Stimulated activated CD8-positive, alpha-beta memory T cell treated with anti-CD3 and anti-CD28 coated beads, Interleukin-15, amount 100 ng/mL, for 24 hours (primary cell): ENCODE measurements at places on chromosomes 12 and 14.

- no peak for DNase-seq
Measured at GRCh38 chr14:61644175-61644574, 51.1 kb upstream of the HIF1A start.

DNA sequence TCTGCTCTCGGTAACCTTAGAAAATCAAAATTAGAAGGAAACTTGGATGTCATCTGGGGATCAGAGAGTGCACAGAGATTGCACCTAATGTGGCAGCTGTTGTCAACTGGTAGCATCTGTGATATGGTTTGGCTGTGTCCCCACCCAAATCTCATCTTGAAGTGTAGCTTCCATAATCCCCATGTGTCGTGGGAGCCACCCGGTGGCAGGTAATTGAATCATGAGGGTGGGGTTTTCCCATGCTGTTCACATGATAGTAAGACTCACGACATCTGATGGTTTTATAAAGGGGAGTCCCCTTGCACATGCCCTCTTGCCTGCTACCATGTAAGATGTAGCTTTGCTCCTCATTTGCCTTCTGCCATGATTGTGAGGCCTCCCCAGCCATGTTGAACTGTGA is 127.7 kb upstream of the SRRM4 start:
- DNase-seq, result no peak

DNA sequence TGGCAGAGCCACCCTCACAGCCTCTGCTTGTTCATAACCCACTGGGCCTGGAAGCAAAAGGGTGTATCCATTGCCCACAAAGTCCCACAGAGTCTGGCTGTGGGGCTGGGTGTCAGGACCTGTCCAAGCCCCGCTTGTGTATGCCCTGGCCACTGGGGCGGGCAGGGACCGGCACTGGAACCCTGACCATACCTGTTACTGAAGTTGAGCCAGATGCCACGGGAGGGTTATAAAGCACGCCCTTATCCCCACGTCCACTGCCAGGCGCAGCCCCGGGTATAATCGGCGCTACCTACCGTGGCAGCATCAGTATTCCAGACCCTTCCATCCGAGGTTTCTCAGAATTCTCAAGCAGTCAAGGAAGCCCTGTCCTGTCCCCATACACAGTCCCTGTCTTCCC is 40.8 kb downstream of the PHETA1 start:
- DNase-seq, result no peak

DNA sequence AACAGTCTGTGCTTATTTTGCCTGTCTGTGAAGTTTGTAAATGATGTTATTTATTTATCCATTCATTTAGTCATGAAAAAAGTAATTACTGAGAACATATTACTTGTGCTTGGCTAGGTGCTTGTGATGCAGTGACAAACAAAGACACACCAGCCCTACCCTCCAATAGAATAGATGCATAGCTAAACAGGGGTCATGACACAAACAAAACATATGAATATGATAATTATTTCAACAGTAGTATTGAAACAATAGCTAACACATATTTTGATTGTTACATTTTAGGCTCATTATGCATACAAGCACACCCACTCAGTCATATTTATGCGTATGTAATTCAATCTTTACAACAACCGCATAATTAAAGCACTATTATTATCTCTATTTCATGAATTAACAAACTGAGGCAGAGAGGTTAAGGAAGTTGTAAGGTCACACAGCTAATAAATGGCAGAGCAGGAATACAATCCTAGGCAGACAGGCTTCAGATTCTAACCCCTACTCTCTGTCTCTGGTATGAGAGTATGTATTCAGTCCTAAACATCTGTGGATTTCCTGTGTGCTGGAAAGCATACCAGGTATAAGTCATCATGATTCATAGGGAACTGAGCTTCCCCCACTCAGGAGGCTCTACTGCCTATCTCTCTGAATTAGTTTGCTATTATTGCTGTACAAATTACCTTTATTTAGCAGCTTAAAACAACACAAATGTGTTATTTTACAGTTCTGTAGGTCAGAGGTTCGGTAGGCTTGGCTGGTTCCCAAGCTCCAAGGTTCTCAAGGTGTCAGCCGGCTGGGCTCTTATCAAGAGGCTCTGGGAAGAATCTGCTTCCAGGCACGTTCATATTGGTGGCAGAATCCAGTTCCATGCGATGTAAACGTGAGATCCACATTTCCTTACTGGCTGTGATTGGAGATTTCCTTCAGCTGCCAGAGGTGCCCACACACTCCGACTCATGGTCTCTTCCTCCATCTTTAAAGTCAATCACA is 509.4 kb downstream of the GALC start:
- no peak for DNase-seq

DNA sequence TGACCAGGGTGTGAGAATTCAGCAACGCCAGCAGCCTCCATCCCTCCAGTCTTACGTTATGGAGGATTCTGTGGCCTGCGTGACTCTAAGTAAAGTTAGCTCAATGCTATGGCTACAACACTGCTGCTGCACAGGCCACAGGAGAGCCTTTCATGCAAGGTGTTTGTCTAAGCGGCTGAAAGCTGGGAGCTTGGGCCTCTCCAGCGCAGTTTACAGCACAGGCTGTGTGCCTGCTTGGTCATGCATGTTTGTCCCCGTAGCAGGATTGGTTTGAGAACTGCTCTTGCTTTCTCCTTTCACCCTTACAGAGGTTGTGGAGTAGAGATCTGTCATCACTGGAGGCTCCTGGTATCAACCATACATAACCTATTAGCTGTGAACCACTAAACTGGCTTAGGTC is 113.1 kb upstream of the TMCC3 start:
- no peak for DNase-seq

GRCh38 chr12:49882851-49883464 is 20.7 kb downstream of the FAIM2 start:
- no peak for DNase-seq

DNA sequence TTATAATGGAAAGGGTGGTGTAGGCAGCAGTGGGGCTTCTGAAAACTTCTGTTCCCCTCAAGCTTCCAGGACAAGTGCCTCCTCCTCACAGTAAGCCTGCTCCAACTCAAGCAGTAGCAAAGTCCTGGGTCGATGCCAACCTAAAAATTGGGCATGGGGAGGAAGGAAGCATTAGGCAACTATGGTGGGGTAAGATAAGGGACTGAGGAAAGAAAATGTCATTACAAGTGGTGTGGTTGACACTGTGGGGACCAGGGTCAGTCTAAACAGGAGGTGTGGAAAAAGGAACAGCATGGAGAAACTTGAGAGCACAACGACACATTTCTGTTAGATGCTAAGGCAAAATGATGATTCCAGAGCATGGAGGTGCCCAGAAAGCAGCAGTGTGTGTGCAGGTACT is 34.9 kb downstream of the WIF1 start:
- no peak for DNase-seq

- no peak for DNase-seq
Measured at GRCh38 chr12:13128291-13128965, 25.0 kb upstream of the GSG1 start.

DNA sequence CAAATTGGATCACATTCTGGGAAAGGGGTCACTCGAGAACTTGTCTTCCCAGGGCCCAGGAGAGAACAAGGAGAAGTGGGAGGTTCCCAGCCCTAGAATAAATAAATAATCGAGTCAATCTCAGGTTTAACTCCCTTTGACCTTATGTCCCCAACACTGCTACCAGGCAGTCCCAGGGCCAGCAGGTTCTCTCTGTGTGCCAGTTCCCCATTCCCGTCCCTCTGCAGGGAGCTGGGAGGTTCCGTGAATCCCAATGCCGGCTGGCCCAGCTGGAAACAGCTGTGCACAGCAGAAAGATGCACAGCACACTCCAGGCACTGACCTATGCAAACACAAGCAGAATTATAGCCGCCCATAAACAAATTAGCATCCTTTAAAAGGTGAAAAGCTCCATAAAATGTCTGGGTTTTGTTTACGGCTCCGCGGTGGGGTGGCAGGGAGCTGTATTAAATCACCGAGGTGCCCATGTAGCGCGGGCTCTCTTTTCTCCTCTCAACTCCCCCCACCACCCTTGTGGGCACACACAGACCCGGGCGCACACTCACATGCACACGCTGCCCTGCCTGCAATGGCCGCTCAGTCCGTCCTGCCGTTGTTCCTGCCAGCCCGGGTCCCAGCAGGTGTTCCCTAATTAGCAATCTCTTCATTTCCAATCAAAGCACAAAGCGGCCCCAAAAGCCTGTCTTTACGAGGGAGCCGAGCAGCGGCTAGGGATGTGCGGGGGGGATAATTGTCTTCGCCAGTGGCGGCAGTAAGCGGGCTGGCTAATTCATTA is 46.6 kb upstream of the ESRRB start:
- DNase-seq, result no peak

- DNase-seq, result no peak
Measured at GRCh38 chr14:106665814-106666213, 1139.4 kb downstream of the TMEM121 start.

- DNase-seq, result no peak
Measured at GRCh38 chr12:71440345-71440762, 756 bp downstream of the LGR5 start.

GRCh38 chr12:49766115-49766455 is 24.7 kb downstream of the TMBIM6 start:
- DNase-seq, result no peak

- no peak for DNase-seq
Measured at GRCh38 chr14:71309756-71310155, 402.5 kb downstream of the PCNX1 start.

GRCh38 chr12:8844665-8845064 is 22.2 kb downstream of the A2ML1 start:
- DNase-seq, result no peak

DNA sequence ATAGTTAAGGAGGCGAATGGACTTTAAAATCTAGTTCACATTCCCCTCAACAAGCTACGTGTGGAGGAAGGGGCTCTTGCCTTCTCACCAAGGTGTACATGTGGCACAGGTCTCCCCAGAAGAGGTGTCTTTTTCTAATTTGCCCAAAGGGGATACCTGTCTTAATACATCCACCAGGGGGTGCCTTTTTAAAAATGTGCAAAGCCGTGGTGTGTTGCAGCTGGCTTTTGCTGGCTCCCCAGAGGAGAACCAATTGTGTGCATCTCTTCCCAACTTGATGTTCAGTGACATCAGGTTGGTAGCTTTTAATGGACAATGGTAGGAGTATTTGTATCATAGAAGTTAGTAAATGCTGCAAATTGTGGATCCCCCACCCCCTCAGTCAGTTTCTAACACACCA is 33.8 kb downstream of the CREBL2 start:
- no peak for DNase-seq

- DNase-seq, result no peak
Measured at GRCh38 chr12:52217223-52217622, 15.8 kb upstream of the KRT7 start.

DNA sequence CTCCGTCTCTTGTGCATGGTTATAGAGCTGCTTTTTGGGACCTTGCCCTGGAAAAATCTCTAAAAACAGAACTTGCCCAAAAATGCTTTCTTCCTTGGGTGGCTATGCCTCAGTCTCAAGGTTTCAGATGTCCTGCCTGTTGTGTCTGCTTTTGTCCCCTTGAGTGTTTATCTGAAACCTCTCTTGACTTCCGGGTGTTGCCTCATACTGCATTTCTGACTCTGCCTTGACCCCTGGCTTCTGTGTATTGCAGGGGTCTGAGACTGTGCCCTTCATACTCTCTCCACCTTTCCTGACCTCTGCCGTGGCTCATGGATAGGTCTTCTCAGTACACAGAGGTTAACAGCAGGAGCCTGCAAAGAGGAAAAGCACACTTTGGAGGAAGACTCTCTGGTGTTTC is 124.8 kb upstream of the NTF3 start:
- no peak for DNase-seq

DNA sequence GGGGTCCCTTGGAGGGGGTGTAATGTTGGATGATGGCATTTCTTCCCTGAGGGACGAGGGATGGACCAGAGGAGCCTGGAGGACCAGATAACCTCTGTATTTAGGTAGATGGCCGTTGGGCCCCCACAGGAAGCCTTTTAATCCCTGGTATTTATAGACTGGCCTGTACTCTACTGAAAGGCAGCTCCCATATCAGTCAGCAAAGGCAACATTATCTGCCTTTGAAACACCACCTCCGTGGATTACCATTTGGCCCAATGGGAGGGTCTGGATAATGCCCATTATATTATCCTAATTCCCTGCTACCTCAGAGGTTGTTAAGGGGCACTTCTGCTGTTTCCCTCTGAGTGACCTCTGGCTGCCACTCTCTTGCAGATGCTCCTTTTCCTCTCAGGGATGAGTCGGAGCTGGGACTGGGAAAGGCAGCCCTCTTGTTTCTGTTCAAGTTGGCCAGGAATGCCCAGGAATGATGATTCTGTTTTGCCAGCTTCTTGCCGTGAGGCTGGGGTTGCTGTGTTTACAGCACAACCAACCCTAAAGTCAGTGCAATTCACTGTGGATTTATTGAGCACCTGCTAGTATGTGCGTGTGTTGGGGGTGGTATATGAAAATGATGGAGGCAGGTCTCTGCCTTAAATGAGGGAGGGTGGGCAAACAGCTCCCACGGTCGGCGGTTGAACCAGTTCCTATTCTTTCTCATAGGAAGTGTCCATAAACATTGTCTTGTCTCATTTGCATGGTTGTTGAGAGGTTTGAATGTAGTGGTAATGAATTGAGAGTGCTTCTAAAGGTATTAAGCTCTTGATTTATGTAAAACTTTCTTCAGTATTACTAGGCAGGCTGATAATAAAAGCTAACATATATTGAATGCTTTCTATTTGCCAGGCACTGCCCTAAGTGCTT is 18.1 kb downstream of the SUSD6 start:
- no peak for DNase-seq

GRCh38 chr14:76917158-76917596 is 91.0 kb downstream of the LRRC74A start:
- no peak for DNase-seq

DNA sequence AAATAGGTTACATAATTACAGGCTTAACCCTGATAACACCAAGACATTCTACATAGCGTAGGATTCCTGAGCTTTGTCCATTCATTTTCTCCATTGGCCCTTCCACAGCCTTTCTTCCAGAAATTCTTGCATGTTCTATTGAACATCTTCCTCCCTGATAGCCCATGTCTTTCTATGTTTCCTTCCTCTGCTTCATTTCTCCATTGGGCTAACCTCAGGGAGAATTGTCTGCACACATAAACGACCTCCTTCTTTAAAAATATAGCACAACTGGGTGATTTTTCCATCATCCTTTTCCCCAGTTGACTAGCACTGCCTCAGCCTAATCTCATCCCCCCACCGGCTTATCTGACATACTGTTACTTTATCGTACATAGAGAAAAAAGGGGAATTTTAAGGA is 11.2 kb downstream of the DIO2 start:
- DNase-seq, result no peak

GRCh38 chr12:55416961-55417360 is 9.1 kb upstream of the OR6C76 start:
- no peak for DNase-seq

DNA sequence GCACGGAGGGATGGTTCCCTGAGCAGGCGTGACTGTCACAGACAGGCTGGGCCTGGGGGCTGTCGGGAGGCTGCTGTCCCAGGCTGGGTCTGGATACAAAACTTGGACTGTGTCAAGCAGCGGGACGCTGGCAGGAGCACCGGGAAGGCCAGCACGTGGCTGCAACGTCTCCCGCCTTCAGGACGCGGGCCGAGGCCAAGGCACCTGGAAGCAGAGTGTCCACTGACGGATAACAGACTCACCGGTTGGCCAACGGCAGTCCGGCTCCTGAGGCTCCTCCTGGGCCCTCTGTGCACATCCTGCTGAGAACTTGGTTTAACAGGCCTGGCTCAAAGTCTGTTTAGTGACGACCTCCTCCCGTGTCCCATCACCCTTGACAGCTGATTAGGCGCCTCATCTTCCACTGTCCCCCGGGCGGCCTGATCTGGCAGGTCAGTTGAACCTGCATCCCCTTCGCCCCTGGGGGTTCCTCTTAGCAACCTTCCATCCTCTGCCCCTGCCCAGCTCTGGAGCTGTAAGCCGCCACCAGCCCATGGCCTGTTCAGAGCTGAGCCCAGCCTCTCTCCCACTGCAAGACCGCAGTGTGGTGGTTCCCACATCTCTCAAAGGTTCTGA is 2.5 kb downstream of the XRCC3 start:
- DNase-seq, result no peak

GRCh38 chr14:99099051-99099787 is 172.8 kb downstream of the BCL11B start:
- no peak for DNase-seq
